NCI-H2107 (cell line): ENCODE measurements at places on chromosomes 1 and 21.

DNA sequence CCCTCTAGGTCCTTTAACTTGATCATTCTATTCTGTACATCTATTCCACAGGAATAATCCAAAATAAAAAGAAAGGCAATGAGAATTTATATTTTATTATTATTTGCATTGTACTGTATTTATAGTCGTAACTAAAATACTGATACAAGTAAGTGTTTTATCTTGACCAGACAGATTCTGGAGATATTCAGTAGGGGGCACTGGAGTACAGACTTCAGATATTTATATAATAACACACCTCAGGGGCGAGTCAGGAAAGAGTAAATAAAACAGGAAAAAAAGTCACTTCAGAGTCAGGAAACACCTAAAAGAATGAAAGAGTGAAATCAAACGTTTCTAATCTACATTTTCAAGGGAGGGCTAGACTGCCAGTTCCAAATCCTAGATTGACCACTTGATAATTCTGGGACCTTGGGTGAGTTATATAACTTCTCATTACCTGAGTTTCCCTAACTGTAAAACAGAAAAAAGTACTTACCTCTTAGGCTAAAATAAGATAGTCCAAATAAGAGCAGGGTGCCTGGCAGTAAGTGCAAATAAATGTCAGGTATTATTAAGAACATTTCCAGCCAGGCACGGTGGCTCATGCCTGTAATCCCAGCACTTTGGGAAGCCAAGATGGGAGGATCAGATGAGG is 31.1 kb upstream of the MTF1 start:
- peak; percentile 18 for DNase-seq

GRCh38 chr1:214920337-214920736 is 162.2 kb upstream of the KCNK2 start:
- no peak for DNase-seq

DNA sequence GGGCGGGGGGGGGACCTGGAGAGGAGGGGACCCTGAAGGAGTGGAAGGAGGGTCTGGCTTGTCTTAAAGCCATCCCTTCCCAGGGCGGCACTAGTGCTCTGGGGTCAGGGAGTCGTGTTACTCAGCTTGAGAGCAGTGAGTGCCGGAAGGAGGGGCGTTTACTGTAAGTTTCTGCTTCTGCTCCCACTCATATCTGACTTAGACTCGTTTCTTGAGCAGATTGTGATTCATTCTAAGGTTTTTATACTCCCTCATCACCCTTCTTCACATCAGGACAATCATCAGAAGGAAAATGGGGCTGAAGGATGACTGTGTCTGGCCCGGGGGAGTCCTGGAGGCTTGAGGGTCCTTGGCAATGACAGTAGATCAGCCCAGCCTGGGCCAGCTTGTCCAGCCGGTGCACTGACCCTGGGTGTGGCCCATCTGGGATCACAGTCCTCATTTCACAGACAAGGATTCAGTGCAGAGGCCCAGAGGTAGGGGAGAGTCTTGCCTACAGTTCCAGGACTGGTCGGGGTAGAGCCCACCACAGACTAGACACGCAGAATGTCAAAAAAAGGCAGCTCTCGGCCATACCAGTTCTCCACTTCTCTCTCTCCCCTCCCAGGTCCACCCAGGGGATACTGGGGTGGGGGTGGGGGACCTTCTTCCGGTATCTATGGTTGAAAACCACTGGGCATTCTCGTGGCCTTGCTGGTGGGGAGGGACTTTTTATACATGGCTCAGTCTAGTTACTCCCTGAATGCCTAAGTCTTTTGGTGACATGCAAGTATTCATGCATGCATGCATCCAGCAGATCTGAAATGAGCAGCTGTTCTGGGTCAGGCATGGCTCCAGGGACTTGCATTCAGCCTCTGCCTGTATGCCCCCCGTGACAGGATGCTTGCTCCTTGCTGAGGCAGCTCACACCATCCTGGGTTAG is 5.1 kb downstream of the TNFRSF8 start:
- no peak for DNase-seq

- DNase-seq = no peak
Measured at GRCh38 chr1:230661976-230662375, 19.7 kb downstream of the COG2 start.

DNA sequence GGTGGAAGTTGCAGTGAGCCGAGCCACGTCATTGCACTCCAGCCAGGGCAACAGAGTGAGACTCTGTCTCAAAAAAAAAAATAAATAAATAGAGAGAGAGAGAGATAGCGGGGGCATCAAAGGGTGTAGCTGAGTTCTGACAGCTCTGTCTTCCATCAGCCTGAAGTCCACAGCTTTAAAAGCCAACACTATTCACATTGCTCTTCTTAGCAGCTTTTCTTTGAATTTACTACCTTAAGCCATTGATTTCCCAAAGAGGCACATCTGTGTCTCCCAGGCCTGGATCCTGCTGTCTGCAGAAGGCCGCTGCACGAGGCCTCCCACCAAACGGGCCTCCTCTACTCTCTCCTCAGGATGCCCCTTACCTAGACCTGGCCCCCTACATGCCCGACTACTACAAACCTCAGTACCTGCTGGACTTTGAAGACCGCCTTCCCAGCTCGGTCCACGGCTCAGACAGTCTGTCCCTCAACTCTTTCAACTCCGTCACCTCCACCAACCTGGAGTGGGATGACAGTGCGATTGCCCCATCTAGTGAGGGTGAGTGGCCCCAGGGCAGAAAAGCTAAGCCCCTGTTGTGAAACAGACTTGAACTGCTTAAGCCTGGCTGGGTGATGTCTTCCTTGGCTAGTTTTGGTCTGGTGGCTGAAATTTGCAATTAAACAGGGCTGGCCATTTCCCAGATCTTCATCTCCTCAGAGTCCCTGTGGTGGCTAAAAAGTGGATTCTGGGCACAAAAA is 16.5 kb upstream of the SLC25A34 start:
- DNase-seq = no peak

DNA sequence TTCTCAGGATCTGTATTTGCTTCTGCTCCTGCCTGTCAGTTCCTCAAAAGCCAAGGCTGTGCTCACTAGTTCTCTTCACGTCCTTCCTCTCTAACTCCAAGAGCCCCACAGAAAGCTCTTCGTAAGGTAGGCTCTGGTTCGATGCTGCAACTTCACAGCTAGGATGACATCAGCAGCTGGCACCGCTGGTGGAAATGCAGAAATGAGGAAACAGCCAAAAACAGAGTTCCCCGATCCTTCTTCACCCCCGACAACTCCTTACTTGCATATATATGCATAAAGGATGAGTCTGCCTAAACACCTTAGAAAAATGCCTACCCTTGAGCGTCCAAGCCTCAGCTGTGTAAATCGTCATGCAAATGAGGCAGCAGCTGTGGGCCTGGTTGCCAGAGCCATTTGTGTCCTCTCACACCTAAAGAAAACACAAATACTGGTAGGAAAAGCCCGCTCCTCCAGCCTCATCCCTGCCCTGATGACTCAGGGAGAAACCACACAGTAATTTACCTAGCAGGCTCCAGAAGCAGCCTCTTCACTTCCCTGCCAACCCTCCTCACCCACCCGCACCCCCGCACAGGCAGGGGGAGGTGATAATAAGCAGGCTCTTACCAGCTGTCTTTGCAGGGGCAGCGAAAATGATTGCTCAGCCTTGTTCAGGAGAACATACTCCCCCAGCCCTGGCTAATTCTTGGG is 28.2 kb downstream of the BATF3 start:
- peak; percentile 80 for DNase-seq

DNA sequence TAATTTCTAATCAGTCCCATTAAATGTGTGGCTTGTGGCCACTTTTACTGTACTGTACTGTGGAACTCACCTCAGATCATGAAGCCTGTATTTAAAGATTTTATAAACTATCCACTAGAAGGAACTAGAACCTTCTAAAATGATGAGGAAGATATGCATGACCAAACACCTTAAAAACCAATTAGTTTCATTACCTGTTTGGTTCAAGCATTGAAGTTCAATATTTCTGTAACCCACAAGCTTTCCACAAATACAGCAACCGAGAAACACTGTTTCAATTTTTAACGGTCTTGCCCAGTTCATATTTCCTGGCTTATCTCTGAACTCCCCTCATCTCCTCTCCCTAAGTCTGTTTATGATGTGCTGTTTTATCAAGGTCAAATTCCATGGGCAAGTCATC is 264.3 kb upstream of the PLD5 start:
- DNase-seq = no peak

- DNase-seq = no peak
Measured at GRCh38 chr1:11948822-11949458, 14.4 kb downstream of the PLOD1 start.

DNA sequence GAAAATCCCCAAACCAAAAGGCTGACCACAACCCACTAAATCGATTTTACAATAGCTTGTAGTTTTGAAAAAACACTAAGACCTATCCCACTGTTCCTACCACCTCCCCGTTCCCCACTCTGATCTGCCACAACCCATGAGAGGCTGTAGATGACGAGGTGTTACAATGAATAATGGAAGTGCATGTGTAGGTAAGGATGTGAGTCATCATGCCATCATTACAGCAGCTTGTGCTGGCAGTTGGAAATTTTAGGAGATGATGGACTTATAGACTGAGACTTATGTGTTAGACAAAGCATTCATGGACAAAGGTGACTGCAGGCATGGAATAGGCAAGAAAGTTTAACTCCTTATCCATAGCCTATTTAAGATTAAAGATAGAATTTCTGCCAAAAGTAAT is 184.7 kb upstream of the CACYBP start:
- DNase-seq = no peak

DNA sequence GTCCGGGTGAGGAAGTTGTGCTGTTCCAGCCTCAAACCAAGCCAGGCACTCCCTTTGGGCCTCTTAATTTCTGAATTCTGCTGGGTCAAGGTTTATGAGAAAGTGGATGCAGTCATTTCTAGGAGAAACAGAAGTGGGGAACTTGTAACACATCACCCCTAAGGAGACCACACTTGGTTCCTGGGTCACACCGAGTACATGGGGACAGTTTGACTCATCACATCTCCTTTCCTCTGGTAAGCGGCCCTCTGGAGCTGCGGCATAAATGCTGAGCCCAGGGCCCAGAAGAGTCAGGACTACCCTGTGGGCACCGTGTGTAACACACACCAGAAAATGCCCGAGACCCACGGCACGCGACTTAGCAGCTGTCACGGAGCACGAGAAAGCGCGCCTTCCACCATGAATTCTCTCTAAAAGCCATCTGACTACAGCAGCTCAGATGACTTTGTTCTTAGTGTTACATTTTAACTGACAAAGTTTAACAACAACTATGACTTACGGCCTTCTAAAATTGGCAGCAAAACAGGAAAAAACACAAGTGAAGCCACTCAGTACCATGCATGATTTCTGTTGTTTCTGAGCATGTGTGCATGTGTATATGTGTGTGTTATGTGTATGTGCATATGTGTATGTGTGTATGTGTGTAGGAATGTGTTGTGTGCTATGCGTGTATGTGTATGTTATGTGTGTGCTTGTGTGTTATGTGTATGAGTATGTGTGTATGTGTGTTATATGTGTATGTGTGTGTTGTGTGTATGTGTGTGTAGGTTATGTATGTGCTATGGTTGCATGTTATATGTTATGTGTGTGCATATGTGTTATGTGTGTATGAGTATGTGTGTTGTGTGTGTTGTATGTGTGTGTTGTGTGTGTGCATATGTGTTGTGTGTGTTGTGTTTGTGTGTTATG is 50.8 kb downstream of the TOMM20 start:
- DNase-seq = no peak

- DNase-seq = no peak
Measured at GRCh38 chr1:23558872-23559135, 497 bp downstream of the ID3 start.

GRCh38 chr1:11749203-11749689 is 12.7 kb upstream of the C1orf167 start:
- DNase-seq = peak; percentile 54

DNA sequence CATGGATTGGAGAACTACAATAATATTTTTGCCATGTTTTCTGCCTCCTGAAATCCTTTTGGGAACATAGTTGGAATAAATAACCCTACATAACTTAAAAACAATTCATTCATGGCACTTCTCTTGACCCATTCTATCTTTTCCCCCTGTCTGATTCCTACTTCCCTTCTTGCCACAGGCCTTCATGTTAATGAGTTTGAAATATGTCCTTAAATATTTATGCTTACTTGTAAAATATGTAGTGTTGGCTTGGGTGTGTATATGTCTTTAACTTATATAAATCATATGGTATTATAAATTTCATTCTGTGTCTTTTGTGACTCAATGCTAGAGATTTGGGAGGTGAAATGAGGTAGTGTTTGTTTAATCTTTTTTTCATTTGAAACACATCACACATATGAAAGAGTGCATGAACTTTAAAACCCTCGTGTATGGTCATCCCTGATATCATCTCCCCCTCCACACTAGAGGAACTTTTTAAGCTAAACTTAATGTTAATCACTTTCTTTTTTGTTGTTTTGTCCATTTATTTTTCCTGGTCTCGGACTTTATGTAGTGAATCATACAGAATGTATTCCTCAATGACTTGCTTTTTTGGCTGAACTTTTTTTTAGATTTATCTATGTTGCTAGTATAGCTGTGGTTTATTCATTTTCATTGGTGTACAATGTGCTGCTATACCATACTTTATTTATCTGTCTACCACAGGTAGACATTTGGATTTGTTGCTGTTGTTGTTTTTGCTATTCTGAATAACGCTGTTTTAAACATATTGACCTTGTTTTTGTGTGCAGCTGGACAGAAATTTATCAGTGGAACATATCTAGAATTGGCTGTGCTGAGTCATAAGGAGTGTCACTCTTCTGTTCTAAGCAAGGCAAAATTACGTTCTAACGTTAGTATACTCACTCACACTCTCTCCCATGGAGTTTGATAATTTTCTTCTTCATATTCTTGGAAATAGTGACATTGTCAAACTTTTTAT is 441.6 kb downstream of the PLPP3 start:
- no peak for DNase-seq
